ENCODE measurements at places on chromosomes 11 and 22.

- DNase-seq = no peak
Observed at GRCh38 chr11:20008871-20009644, 151.2 kb downstream of the DBX1 start.

- DNase-seq = no peak
Observed at GRCh38 chr22:46908641-46909107, 146.2 kb downstream of the TBC1D22A start.

DNA sequence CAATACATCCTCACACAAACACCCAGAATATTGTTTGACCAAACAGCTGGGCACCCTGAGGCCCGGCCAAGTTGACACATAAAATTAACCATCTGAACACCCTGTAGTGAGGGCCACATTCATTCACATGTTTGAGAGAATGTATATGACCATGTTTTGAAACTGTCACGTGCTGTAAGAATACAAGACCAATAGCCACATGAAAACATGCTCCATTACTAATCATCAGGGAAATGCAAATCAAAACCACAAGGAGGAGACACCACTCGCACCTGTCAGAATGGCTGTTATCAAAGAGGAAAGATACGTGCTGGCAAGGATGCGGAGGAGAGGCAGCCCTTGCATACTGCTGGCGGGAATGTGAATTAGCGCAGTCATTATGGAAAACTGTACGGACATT lies 38.3 kb upstream of the IGSF9B start:
- DNase-seq = no peak

- no peak for DNase-seq
Observed at GRCh38 chr22:43720716-43721115, 91.4 kb downstream of the EFCAB6 start.

GRCh38 chr22:17199003-17199731 lies 20.1 kb downstream of the ADA2 start:
- DNase-seq = no peak

DNA sequence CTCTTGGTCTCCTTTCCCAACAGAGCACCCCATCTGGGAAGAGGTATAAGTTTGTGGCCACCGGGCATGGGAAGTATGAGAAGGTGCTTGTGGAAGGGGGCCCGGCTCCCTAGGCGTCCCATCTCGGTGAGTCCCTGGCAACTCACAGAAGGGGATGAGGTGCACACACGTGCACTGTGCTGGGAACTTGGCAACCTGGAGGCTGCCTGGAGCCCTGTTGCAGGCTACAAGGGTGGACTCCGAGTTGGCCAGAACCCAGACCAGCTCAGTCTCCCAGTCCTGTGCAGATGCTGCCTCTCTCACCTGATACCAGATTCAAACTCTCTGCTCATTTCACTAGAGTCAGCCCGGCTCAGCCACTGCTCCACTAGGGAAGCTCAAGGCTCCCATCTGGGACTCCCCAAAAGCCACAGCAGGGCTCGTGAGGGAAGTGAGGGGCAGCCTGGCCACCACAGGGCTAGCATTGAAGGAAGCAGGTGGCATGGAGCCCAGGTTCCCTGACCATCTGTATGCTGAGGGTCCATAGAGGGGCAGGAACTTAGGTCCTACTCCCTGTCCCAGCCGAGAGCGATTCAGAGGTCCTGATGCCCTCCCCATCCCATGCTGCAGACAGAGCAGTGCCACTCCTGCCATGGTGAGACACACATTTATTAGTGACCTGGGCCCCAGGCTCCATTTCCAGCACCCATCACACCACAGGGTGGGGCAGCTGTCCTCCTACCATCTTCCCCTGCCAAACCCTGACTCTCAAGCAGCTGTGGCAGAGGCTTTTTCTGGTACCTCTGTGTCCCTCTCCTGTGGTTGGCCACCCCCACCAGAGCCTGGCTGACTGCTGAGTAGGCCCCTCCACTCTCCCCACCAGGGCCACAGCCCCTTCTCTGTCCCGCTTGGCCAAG lies 4.0 kb downstream of the PRR33 start:
- no peak for DNase-seq

- no peak for DNase-seq
Observed at GRCh38 chr11:134074766-134075165, 5.9 kb downstream of the JAM3 start.

GRCh38 chr11:1706634-1707400 lies 9.8 kb downstream of the KRTAP5-6 start:
- no peak for DNase-seq

DNA sequence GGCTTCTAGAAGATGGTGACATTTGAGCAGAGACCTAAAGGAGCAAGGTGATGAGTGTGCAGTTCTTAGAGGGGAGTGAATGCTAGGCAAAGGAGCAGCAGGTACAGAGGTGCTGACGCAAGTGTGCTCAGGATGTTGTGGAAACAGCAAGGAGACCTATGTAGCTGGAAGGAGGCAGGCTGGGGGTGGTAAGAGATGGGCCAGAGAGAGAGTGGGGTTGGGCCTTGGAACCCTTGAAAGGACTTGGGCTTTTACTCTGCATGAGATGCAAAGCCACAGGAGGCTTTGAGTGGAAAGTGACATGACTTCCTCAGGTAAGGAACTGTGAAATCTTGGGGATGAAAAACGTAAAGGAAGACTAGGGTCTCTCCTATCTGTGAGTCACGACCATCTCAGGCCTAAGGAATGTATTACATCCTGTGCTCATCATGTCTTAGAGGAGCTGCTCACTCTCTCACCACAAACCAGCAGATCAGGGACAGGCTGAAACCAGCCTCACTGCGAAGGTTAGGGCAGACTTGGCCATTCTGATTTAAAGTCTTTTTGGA lies 65.4 kb downstream of the MICAL2 start:
- DNase-seq = peak; percentile 85

DNA sequence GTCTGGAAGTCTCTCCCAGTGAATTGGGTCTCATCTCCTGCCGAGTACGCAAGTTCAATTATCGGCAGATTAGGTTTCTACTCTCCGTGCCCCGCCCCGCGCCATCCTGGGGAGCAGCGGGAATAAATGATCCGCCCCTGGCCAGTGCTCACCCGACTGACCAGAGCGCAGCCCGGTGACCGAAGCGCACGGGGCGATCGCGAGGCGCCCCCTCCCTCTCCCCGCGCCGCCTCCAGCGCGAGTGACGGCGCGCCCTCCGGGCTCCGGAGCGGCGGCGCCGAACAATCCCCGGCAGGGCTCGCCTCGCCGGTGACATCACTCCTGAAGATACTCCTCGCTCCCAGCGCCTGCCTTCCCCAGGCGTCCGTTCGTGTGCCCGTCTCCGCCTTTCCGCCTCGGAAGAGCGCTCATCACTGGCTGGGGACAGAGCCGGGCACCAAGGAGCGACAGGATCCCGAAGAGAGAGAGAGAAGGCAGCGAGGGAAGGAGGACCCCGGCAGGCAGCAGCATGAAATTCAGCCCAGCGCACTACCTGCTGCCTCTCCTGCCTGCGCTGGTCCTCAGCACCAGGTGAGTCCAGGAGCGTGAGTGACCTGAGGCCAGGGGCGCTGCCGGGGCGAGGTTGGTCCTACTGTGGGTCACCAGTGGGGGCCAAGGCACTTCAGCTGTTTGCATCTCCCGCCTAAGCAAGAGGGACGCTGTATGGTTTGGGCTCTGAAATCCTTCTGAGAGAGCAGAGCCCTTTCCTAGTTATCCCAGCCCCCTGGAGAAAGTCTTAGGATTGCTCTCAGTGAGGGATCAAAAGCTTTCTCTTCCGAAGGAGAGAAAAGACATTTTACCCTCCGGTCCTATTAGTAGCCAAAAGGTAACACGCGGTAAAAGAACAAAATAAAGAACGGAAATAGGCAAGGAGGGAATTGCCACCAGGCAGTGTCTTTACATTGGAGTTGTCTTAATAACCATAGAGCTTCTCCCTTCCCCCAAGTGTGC lies at the start of gene LUZP2:
LUZP2 (plus strand) TSS at position 318 of the 990 bp plus-strand sequence.
- no peak for DNase-seq

GRCh38 chr11:73274722-73275380 lies 2.7 kb downstream of the P2RY6 start:
- DNase-seq = no peak

GRCh38 chr11:46451759-46452158 lies 60.2 kb upstream of the CHRM4 start:
- DNase-seq = no peak

DNA sequence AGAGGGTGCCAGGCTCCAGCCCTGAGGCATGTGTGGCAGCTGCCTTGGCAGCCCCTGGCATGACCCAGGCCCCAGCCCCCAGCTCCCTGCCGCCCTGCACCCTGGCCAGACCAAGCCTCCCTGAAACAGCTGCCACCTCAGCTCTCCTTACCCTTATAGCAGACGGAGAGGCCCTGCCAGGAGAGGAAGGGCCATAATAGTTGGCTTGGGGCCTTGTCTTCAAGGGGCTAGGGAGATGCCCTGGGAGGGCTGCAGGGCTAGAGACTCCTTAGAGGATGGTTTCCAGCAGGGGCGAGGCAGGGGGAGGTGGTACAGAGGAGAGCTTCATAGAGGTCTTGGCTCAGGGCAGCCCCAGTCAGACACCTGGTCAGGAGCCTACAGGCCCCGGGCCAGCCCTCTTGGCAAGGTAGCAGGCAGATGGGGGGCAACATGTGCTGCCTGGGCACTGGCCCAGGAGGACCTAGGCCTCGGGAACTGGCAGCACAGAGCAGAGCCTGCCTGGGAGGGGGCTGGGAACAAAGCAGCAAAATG lies 13.0 kb downstream of the SMTN start:
- DNase-seq = no peak

DNA sequence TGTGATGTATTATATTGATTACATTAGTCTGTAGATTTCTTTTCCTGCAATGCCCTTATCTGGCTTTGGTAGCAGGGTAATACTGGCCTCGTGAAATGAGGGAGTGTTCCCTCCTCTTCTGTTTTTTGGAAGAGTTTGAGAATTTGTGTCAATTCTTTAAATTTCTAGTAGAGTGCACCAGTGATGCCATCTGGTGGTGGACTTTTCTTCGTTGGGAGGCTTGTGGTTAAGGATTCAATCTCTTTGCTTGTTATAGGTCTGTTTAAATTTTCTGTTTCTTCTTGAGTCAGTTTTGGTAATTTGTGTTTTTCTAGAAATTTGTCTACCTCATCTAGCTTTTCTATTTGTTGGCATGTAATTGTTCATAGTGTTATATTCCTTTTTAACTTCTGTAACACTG lies 18.9 kb downstream of the SHANK3 start:
- peak; percentile 31 for DNase-seq

GRCh38 chr22:30408388-30409102 lies 11.7 kb downstream of the SEC14L2 start:
- DNase-seq = peak; percentile 27

GRCh38 chr22:30438559-30438958 lies 13.0 kb downstream of the MTFP1 start:
- DNase-seq = no peak

- DNase-seq = no peak
Observed at GRCh38 chr11:106998116-106998915, 20.0 kb downstream of the GUCY1A2 start.

- DNase-seq = no peak
Observed at GRCh38 chr11:119473901-119474681, 51.1 kb upstream of the THY1 start.

All from SW 1271 (cell line).